ENCODE measurements at places on chromosomes 12 and 14.

DNA sequence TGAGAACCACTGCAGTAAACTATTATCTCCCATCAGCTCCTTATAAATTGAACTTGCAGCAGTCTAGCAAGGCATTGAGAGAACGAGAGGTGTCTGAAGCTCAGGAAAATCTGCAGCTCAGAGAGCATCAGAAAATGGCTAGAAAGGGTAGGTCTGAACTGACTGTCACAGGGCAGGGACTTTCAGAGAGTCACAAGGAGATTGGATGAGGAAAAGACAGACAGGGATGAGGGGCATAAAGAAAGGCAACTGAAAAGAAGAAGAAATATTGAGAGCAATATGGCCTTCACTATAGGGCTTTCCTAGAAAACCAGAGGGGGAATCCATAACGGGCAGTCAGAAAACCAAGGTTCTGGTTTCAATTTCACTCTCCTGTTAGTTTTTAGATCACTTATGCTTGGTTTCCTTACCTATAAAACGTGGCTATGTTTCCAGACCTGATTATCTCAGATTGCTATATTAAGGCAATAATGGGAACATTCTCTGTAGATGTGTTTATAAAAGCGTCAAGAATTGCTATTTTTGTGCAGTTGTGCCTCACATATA is 40.9 kb downstream of the PDE6H start:
- no peak for DNase-seq

GRCh38 chr14:37585971-37586796 is 8.9 kb downstream of the FOXA1 start:
- no peak for DNase-seq

DNA sequence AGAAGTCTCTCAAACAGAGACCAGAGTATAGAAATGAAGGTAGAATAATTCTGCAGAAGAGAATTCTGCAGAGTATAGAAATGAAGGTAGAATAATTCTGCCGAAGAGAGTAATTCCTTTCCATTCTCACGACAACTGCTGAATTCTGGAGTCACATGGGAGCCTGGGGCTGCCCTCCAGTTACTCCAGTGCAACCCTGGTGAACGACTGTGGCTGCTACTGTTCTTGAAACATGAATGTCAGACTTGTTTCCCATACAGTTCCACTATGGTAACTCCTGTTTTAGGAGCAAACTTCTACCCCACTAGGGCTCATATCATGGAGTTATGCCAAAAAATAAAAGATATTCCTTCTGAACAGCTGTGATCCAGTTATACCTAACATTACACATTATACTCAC is 164.4 kb downstream of the KICS2 start:
- no peak for DNase-seq

- no peak for DNase-seq
These were observed 65.5 kb downstream of the SVOP start for GRCh38 chr12:108955225-108955835.

- no peak for DNase-seq
These were observed 736 bp upstream of the PHLDA1 start for GRCh38 chr12:76032043-76032981.

DNA sequence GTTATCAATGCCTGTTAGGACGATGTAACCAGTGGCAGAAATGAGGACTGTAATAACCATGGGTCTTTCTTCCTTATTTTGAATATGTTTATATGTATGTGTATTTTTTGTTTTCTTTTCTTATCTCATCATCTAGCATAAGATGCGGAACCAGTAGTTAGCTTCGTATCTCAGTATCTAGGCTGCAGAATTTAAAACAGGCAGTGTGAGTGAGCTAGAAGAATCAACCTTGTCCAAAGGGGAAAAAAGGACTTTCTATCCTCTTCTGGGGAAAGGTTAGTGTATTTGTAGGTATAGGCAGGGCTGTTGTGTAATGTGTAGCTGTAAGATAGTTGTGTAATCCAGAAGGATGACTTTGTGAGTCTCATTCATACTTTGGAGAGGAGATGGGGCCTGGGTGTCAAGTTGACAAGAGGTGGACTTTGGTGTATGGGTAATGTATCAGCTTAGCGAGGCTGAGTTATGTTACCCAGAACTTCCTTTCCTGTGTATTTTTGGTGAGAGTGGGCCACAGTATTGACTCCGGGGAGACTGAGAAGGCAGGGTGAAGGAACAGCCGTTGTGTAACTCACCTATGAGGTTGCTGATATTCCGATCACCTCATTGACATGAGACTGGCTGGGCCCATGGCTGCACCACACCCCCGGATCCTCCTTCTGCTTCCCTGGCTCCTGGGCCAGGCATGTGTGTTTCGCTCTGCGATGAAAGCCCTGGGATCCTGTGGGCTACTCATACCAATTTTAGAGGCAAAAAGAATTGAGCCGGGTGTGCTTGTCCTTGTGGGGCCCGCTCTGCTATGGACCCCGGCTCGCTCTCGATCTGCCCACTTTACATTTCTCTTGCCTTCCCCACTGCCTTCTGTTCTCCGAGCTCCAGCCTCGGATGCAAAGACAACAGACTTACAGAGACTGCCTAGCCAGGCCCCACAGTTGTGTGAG is 24.3 kb downstream of the DLK1 start:
- no peak for DNase-seq

DNA sequence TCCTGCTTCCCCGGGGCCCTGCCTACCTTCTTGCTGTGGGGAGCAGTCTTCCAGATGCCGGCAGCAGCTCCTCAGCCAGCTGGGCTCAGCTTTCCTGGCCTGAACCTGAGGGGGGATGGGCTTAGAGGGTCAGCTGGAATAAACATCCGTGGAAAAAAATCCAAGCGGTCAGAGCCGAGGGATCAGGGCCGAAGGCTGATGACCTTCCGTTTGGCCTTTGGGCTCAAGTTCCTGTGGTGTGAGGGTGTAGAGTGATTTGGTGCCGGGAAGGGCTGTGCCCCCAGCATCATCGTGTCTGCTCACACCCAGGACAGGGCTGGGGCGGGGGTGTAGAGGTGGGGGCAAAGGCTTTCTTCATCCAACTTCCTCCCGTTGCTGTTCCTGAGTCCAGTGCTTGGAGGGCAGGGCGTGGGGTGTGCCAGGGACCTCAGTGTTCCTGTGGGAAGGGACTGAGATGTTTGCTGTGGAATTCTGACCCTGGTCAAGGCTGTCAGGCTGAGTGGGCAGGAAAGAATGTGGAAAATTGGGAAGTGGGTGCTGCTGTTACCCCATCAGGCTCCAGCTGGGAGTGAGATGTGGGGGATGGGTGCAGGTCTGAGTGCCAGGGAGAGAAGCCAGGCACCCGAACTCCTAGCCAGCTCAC is 2.6 kb downstream of the SMIM41 start:
- no peak for DNase-seq

DNA sequence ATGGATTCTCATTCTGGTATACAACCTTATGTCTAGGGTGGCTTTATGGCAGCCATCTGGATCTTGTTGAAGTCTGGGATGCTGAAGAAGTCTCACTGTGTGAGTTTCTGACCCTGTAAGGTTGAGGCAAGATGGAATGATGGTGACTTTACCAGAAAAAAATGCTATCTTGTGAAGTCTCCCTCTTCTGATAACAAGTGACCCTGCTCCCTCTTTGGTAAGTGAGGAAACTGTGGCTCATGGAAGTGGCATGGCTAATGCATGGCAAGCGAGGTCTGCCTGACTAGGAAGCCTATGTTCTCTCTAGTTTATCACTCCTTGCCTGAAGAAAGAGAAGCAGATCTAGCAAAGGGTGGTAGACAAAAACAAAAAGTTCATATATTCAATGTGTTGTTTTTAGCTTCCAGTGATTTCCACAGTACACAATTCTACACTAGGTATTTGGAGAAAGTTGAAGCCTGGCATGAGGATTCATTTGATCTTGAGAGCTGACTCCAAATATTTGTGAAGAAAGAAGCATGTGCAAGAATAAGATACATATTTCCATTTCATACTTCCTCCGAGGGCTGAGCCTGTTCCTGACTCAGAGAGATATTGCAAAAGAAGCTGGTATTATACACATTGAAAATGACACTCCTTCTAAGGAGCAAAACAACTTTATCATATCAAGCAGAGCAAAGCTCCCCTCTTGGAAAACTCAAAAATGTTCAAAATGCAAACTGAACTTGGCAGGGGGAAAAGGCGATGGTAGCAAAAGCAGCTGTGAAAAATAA is 63.6 kb downstream of the HELB start:
- DNase-seq: no peak

DNA sequence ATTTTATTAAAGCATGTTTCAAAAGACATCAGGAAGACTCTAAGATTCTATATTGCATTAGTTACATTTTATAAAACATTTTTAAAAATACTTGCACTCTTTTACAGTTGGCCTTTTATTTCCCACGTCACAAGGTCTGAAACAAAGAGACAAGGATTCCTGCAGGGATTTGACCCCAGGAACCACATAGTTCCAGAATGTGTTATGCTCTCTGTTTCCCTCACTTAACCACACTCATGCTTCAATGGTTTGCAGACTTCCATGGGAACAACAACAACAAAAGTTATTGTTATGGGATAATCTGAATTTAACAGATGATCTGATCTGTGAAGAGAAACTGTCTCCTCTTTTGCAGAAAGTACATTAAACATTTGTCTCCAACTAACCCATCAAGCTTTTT is 104.3 kb upstream of the PPFIA2 start:
- no peak for DNase-seq

DNA sequence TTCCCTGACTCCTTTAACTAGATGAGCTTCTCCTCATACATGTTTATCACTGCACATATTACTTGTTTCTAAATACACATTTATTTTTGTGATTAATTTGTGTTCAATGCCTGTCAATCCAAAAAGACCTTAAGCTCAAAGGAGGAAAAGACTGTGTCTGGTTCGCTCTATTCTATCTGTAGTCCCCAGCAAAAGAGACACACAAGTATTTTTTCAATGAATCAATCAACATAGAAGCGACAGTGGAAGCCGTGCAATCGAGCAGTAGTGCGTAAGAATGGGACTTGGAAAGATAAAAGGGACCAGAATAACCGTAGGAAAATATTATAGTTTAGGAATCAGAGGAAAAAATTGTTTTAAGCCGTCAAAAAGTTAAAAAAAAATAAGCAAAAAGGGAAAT is 951 bp downstream of the WDHD1 start:
- DNase-seq: no peak

GRCh38 chr12:22792138-22792537 is 167.2 kb downstream of the ETNK1 start:
- no peak for DNase-seq

DNA sequence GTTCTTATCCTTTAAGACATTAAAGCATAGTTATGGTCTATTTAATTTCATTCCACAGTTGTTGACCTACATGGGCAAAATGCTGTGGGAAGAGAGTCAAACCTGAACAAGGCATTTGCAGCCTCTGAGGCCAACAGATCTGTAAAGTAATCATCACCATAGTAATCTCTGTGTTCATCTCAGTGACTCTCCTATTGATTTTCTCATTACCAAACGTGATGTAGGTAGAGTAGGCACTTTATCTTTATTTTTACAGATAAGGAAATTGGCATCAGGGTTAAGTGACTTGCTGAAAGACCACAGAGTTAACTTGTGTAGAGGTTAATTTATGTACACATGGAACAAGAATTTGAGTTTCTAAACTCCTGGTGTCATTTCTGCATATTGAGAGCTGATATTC is 203.0 kb downstream of the ESR2 start:
- no peak for DNase-seq

- no peak for DNase-seq
These were observed 8.1 kb downstream of the ITGA7 start for GRCh38 chr12:55699471-55700055.

GRCh38 chr12:120328228-120328627 is 649 bp upstream of the PLA2G1B start:
- DNase-seq: no peak

DNA sequence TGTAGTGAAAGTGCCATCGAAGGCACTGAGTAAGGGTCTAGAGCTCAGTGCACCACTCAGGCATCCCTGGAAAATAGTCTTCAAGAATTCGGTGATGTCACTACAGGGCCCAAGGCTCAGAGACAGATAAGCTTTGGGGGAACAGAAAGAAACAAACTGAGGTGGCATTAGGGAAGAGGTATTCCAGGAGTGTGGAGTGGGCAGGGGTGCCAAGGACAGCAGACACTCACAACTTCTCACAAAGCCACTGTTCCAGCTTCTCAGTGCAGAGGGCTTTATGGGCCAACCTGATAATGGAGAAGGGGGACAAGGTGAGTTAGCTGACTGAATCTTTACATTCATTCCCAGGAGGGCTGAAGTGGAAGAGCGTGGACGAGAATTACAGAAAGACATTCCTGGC is 2.1 kb downstream of the LALBA start:
- no peak for DNase-seq

- no peak for DNase-seq
These were observed 50.2 kb downstream of the FZD10 start for GRCh38 chr12:130212384-130212989.
